Activated CD4-positive, alpha-beta T cell treated with anti-CD3 and anti-CD28 coated beads, Interleukin-2, Interleukin-6, amounts not matched to agents 100 ng/mL and 50 ng/mL, durations not matched to agents 16 hours and 8 hours (primary cell): ENCODE measurements at places on chromosomes 5 and 9.

- no peak for DNase-seq
Observed at GRCh38 chr9:98450496-98450895, 195.0 kb upstream of the TBC1D2 start.

- DNase-seq = no peak
Observed at GRCh38 chr9:134855900-134856377, 24.7 kb upstream of the FCN2 start.

GRCh38 chr9:127966416-127967150 lies 14.2 kb downstream of the EEIG1 start:
- no peak for DNase-seq

DNA sequence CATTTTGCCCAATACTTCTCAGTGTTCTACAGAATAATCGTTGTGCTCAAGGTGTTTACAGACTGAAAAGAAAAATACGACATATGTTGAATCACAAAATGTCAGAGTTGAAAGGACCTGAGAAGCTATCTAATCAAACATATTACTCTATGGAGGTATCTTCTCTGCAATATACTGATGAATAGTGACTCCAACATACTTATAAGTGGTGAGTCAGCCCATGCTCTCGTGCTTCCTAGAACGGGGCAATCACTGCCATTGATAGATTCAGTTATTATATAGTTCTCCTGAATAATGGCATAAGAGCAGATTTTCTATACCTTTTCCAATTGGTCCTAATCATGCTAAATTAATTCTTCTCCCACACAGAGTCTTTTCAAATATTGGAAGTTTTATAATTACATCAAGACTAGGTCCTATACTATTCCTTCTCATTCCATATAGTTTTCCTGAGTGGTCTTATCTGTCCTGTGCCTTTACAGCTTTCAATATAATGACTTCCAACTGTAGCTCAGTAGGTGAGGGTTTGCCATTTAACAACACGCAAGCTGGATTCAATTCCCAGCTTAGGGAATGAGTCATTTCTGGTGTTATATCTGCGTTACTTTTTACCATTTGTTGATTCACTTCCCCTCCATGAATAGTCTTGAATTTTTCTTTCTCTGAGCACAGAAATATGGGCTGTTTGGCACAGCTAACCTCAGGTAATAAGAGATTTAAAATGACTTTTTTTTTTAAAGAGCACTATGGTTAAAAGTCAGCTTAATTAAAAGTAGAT lies 81.1 kb downstream of the PLK2 start:
- DNase-seq = no peak

DNA sequence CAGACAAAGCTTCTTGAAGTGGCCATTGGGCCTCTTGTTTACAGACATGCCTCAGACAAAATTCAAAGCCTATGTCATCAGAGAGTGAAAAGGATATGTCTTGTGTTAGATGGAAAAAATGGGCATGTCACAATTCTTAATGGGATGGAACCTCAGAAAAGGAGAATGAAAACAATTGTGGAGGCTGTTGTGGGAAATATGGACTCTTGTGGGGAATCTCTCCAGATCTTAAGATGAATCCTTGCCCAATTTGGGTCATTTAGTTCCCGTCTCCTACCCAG lies 19.5 kb downstream of the SLC22A5 start:
- no peak for DNase-seq
